ENCODE measurements at places on chromosomes 7 and 10.

DNA sequence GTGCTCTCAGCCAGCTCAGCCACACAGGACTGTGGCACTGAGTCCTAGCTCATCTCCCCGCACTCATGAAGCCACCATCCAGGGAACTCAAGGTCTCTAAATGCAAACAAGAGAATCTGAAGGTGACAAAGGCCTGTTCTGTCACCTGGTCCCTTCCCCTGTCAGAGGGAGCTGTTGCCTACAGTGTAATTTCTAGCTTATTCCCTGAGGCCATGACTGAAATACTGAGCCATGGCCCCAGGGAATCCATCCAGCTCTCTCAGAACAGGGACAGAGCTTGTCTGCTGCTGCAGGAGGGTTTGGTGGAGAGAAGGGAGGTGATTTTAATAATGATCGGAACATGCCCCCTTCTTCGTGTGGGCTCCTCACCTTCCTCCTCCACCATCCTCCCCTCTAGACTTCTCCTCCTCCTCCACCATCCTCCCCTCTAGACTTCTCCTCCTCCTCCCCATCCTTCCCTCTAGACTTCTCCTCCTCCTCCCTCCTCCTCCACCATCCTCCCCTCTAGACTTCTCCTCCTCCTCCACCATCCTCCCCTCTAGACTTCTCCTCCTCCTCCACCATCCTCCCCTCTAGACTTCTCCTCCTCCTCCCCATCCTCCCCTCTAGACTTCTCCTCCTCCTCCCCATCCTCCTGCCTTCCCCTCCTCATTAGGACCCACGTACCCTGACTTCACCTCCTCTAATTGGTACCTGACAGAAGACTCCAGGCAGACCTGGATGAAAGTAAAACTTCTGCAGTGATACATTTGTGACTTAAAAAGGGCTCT is 338.0 kb upstream of the MKI67 start:
- no peak for DNase-seq

- no peak for DNase-seq
Observed at GRCh38 chr10:122182308-122182707, 88.8 kb upstream of the BTBD16 start.

DNA sequence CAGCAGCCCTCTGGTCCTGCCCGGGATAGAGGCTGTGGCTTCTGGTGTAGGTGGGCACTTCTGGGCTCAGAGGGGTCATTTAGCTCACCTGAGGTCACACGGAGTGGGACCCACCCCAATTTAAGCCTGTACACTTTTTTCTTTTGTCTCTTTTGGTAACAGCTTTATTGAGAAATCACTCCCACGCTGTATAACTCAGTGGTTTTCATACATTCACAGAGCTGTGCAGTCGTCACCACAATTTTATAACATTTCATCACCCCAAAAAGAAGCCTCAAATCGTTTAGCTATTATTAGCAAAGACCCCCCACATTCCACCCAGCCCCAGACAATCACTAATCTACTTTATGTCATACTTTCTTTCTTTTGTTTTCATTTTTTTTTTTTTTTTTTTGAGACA is 62.3 kb downstream of the LHPP start:
- no peak for DNase-seq

DNA sequence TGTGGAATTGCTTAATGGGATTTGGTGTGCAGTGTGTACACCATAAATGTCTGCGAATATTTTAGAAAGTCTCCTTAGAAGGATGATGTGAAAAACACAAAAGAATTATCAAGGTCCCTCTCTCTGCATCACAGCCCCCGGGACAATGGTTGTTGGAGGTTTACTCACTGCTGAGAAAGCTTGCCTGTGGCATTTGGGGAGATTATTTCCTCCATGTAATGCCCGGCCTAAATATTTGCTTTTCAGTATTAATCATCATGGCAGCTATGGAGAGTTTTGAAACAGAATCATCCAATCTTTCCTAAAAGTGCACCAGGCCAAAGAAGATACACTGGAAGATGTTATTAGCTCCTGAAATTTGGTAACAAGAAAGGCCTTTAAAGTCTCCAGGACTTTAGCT is 113.8 kb upstream of the ADCY1 start:
- no peak for DNase-seq

DNA sequence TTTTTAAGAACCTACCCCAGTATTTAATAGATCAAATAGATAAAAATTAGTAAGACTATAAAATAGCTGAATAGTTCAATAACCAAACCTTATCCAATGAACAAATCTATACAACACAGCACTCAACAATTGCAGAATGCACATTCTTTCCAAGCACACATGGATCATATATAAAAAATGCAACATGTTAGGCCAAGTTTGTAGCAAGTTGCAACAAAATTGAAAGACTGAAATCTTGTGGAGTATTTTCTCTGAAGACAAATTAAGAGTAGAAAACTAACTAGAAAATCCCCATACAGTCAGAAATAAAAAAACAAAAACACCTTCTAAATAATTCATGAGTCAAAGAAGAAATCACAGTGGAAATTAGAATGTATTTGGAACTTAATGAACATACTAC is 317.3 kb downstream of the PHTF2 start:
- DNase-seq, result no peak

DNA sequence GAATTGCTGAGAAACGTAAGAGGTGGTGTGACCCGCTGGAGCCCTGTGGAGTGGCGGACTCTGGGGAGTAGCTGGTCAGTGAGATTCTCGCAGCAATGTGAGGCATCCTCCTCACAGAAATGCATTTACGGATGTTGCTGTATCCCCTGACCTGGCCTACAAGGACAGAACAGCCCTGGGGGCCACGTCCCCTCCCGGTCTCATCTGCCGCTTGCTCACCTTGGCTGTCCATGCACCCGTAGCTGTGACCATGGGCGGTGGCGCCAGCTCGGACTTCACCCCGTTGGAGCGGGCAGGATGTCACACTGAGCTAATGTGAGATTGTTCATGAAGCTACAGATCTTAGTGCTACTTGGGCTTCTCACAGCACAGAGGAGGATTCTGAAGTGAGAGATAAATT is 193.8 kb downstream of the EBF3 start:
- DNase-seq, result peak; percentile 11

DNA sequence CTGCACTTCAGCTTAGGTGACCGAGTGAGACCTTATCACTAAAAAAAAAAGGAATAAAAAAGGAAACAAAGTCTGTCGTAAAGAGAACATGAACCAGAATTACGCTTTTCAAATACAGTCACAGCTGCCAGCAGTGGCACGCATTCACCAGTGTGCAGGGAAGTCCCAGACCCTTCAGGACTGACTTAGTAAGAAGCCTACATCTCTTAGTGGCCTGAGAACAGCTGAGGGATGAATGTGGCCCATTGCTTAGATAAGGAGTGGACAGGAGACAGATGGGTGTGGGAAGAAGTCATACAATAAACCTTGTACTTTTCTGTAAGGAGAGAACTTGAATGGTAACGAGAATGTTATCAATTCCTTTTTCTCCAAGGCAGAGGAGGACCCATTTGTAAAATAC is 178.5 kb downstream of the JCAD start:
- DNase-seq, result no peak

DNA sequence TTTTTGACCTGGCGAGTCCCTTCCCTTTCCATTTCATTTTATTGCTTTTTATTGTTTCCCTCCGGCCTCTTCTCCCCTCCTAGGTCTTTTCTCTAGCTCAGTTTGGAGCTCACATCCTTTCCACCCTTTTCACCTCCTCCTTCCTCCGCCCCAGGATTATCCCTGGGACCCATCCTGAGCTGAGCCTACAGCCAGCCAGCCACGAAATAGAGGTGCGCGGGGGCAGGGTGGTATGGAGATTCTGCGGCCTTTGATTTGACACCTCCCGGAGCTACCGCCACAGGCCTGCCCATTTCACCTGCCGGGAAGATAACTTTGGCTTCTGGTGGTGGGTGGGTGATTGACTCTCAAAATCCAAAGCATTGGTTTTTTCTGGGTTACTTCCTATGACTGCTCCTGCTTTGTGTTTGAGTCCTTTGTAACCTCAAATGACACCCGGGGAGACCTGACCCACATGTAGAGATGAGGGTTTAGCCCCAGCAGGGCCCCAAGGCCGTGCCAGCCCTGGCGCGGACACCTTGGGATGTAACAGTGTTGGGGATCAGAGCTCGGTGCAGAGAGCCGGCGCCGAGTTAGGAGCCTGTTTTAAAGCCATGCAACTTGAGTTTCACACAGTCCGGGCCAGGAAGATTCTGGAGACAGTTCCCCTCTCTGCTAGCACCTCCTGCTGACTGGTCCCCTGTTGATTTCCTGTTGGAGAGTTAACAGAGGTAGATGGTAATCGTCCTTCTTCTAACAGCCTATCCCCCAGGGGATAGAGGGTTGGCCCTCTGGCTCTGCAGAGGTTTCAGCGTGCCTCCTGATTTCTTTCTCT is 1.5 kb downstream of the DUSP5 start:
- DNase-seq, result no peak

- DNase-seq, result no peak
Observed at GRCh38 chr10:68092512-68092911, 16.8 kb upstream of the MYPN start.

GRCh38 chr7:100102950-100103840 is 1.8 kb downstream of the AP4M1 start:
- no peak for DNase-seq

- no peak for DNase-seq
Observed at GRCh38 chr7:29370531-29371314, 176.1 kb downstream of the CHN2 start.

- no peak for DNase-seq
Observed at GRCh38 chr10:29525762-29526161, 109.0 kb downstream of the SVIL start.

GRCh38 chr7:51251290-51251689 is 65.3 kb downstream of the COBL start:
- DNase-seq, result no peak

DNA sequence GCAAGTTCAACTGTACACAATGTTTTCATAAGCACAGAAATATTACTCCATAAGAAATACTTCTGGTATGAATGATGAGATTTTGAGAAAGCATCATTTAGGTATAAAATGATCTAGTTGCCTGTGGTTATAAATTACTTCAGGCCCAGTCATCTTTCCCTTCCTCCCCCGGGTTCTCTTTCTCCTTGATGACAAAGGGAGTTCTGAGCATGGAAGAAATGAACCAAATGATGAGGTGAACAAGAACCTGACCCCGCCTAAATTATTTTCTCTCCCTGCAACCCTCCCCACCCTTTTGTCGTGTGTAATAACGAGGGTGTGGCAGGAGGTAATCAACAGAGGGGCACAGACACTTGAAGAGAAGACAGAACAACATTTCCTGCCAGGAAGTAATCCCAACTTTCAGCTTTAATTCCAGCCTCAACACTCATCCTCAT is 319.6 kb upstream of the SP8 start:
- no peak for DNase-seq

- no peak for DNase-seq
Observed at GRCh38 chr7:50793120-50793946, 10.6 kb upstream of the GRB10 start.

- no peak for DNase-seq
Observed at GRCh38 chr7:41870461-41871138, 167.7 kb upstream of the INHBA start.

DNA sequence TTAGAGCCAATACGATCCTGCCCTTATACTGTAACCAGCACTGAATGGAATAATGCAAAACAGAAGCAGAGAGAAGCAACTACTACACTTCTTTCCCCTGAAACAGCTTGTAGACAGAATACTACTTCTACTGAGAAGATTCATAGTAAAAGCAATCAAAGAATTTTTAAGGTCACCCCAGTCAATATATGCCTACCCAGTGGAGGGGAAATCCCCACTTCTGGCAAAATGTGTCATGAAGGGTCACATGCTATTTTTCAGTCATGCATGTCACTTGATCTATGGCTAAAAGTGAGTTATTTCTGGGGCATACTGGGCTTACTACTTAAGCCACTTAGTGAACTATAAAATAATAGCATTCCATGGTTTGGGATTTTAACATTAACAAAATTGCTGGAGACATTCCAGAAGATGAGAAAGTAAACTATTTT is 25.6 kb downstream of the IRF5 start:
- no peak for DNase-seq

DNA sequence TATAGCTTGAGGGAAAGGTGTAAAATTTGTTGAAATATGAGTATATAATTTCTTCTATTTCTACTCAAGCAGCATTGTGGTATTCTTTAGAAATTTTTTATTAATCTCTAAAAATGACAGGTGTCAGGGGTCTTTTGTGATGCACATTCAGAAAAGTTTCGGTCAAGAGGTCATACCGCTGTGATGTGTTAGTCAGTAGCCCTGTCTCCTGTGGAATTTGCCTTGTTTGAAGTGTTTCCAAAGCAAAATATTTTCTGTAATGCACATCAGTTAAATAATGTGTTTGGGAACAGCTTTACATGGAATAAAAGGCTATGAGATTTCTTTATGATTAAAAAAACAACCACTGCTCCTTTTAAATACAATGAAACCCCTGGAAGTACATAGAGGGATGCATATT is 35.8 kb downstream of the FOXP2 start:
- no peak for DNase-seq

DNA sequence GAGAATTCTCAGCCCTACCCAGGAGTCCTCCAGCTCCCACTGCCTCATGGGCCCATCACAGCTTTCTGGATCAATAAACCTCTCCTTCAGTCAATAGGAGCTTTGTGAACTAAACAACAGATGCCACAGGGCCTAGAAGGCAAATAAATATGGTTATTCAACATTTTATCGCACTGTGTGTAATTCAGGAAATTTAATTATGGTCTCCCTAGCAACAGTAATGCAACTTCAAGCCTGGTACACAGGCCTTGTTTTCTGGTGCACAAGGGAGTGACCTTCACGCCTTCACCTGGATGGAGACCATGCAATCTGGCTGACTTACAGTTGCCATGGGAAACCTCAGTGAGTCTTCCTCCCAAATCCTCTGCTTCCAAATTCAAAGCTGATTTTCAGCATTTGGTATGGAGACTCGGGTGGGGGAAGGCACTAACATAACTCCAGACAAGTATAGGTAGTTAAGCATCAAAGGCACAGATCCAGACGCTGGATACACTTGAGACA is 441.0 kb upstream of the NPVF start:
- no peak for DNase-seq

DNA sequence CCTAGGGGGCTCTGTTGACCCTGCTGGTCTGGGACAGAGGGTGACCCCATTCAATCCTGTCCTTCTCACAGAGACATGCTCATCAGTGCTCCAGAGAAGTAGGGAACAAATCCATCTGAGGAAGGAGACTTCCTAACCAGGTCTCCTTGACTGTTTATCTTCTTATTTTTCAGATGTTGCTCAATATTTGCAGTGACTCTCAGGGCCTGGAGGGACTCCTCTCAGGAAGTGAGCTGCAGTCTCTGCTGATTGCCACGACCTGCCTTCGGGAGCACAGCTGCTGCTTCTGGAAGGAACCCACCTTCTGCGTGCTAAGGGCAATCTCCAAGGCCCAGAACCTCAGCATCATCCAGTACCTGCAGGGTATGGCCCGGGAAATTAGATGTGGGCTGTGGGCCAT is 41.0 kb downstream of the WDFY4 start:
- no peak for DNase-seq

Data from central memory CD8-positive, alpha-beta T cell (primary cell).